ENCODE measurements at places on chromosomes 3 and 15.

- DNase-seq: no peak
- H3K4me1 ChIP-seq: peaks cover 6% of the 10 kb centered on the region
- H3K27ac ChIP-seq: no peak overlapping the region
- H3K4me3 ChIP-seq: no peak overlapping the region
- H3K27me3 ChIP-seq: no peaks in the 10 kb centered on the region
- peaks cover 7% of the 10 kb centered on the region for H3K36me3 ChIP-seq
These were observed 30.5 kb downstream of the RAD54L2 start for GRCh38 chr3:51568996-51569395.

GRCh38 chr15:45242289-45242688 lies 9.7 kb upstream of the SLC28A2 start:
- H3K36me3 ChIP-seq: no peaks in the 10 kb centered on the region
- no peak for DNase-seq
- H3K27me3 ChIP-seq: no peaks in the 10 kb centered on the region
- no peak overlapping the region for H3K4me3 ChIP-seq

DNA sequence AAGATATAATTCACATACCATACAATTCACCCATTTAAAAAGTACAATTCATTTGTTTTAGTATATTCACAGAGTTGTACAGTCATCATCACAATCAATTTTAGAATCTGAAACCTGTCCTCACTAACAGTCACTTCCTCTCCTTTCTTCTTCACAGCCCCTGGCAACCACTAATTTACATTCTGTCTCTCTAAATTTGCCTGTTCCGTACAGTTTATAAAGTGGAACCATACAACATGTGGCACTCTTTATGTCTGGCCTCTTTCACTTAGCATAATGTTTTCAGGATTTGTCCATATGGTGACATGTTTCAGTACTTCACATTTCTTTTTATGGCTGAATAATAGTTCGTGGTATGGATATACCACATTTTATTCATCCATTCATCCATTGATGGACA lies 22.7 kb downstream of the ERICH6 start:
- H3K27ac ChIP-seq: no peak overlapping the region
- no peaks in the 10 kb centered on the region for H3K4me1 ChIP-seq
- H3K4me3 ChIP-seq: no peak overlapping the region
- no peaks in the 10 kb centered on the region for H3K36me3 ChIP-seq
- H3K27me3 ChIP-seq: no peaks in the 10 kb centered on the region
- DNase-seq: no peak

DNA sequence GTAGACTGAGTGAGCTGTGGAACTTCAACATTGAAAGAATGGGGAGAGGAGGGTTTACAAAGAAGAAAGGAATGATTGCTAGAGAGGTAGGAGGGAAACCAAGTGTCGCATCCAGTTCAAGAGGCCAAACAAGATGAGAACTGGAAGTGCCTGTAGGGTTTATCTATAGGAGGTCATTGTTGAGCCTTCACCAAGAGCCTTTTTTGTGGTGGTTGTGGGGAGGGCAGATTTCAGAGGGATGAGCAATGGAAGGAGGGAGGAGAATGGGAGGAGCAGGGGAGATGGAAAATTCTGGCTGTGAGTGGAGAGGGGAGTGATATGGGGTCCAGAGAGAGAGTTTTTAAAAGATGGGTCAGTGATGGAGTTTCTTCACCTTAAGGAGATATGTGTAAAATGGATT lies 8.5 kb downstream of the PDIA5 start:
- H3K4me3 ChIP-seq: no peak overlapping the region
- no peaks in the 10 kb centered on the region for H3K27me3 ChIP-seq
- no peak overlapping the region for H3K27ac ChIP-seq
- no peaks in the 10 kb centered on the region for H3K36me3 ChIP-seq
- peaks cover 72% of the 10 kb centered on the region for H3K4me1 ChIP-seq

DNA sequence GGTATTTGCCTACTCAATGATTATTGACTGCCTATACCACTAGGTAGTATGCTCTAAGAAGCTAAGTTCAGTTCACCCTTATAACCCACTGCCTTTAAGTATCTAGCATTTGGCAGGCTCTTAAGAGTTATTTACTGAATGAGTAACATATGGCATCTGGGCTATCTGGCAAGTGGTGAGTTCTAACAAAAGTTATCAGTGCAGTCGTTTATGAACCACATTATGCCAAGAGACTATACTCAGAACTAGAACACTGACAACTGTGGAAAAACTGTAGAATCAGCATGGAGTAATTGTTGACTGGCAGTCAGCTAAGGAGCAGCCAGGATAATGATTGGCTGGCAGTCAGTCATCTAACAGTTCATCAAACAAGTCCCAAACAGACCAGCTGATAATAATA lies 25.8 kb downstream of the RAF1 start:
- no peak for DNase-seq
- H3K4me1 ChIP-seq: peaks cover 4% of the 10 kb centered on the region
- no peak overlapping the region for H3K4me3 ChIP-seq

DNA sequence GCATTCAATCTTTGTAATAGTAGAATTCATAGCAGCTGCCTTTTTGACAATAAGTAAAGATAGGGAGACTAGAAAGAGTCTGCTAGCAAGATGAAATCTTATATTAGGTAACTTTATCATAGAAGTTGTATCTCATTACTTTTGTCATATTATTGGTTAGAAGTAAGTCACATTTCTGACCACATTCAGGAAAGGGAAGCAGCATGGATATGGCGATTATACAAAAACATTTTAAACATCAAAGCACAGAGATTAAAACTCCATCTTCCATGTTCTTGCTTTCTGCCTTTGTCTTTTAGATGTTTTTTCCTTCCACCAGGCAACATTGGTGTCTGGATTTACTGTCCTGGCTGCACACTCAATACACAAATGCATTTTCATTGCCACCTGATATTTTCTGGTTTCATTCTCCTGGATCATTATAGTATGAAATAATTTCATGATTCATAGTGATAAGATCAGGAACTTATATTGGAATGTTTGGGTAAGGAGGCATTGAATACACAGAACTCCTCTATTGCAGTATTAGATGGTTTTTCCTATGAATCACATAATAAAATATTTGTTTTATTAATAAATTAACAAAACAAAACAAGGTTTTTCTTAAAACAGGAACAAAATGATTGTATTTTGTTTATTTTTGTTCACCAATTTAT lies 1460.3 kb upstream of the CADM2 start:
- H3K27me3 ChIP-seq: no peaks in the 10 kb centered on the region
- no peaks in the 10 kb centered on the region for H3K36me3 ChIP-seq
- H3K4me3 ChIP-seq: no peak overlapping the region
- no peak overlapping the region for H3K27ac ChIP-seq

- no peaks in the 10 kb centered on the region for H3K36me3 ChIP-seq
- H3K27ac ChIP-seq: no peak overlapping the region
- H3K27me3 ChIP-seq: no peaks in the 10 kb centered on the region
- peak; percentile 84 for DNase-seq
- no peak overlapping the region for H3K4me3 ChIP-seq
These were observed 39.5 kb downstream of the EBLN2 start for GRCh38 chr3:73100741-73101559.

Measured in liver (tissue), 10 donors.